ENCODE measurements at places on chromosomes 7 and 10.

DNA sequence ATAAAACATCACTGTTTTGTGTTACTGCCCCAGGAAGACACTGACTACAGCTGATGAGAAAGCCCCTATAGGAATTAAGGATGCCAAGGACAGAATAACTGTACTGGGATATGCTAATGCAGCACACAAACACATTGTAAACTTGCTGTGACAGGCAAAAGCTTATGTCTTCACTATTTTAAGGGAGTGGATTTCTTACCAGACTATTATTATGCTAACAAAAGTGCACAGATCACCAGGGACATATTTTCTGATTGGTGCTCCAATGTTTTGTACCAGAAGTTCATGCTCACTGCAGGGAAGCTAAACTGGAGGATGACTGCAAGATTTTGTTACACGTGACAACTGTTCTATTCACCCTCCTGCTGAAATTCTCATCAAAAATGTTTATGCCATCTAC is 48.1 kb upstream of the PTPN12 start:
- no peak for DNase-seq

DNA sequence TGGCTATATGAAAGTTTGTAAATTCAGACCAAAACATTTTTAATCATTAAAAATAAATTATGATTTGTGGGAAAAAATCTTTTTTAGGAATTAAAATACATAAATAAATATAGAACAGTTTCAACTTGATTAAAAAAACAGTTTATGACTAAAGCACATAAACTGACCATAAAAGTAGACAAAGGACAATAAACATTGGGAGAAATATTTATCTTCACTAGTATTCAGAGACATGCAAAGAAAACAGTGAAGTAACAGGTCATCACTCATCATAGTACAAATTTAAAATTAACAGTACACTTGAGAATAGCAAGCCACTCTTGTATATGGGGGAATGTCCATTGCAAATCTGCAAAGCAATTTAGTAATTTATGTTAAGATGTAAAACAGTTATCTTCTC is 28.0 kb upstream of the CELF2 start:
- DNase-seq: no peak

- DNase-seq: no peak
Observed at GRCh38 chr7:26298472-26299058, 6.9 kb downstream of the SNX10 start.

- no peak for DNase-seq
Observed at GRCh38 chr10:114429581-114430335, 25.5 kb upstream of the AFAP1L2 start.

- DNase-seq: no peak
Observed at GRCh38 chr7:1114505-1114904, 26.6 kb downstream of the GPER1 start.

DNA sequence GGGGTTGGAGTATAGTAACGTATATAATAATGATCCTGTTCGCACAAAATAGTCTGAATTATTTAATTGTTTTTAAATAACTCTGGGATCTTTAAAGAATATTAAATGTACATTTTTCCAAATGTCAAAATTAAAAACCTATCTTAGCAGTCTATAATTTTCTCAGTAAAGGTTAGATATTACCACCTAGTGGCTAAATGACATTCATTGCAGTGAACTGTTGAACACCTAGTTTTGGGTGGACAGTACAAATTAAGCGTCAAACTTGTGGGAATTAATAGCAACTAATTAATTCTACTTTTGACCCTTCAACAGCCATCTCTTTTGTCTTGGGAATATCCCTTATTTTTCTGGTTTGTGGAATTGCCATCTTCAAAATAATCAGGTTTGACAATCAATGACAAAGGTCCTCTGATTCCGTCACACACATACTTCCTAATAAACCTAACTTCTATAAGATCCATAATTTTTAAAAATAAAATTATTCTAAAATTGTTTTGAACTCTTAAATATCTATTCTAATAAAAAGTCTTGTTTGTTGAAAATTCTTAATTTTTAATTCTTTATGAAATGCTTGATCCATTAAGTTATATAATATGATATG is 165.7 kb downstream of the SEMA3D start:
- no peak for DNase-seq

- no peak for DNase-seq
Observed at GRCh38 chr7:131040467-131040932, 287.2 kb upstream of the MKLN1 start.

GRCh38 chr10:84308481-84309304 is 19.7 kb upstream of the CCSER2 start:
- no peak for DNase-seq

DNA sequence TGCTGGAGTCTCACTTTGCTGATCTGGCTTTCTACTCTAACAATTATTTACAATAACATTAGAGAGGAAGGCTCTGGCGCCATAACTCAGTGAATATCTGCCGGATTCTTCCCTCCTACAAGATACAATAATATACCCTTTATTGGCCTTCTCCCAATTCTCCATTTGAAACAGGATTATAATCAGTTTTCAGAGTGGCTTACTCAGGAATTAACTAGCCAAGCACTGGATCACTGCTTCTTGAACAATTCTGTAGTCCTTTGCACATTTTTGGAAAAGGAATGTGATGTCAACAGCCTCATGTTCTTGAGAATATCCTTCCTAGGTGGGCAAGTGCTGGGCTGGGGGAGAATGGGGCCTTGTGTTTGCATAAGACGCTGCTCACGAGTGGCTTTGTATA is 125.9 kb downstream of the HIPK2 start:
- no peak for DNase-seq

GRCh38 chr7:127322351-127322750 is 69.6 kb upstream of the GRM8 start:
- no peak for DNase-seq

GRCh38 chr10:81502677-81503359 is 372.2 kb upstream of the NRG3 start:
- no peak for DNase-seq

DNA sequence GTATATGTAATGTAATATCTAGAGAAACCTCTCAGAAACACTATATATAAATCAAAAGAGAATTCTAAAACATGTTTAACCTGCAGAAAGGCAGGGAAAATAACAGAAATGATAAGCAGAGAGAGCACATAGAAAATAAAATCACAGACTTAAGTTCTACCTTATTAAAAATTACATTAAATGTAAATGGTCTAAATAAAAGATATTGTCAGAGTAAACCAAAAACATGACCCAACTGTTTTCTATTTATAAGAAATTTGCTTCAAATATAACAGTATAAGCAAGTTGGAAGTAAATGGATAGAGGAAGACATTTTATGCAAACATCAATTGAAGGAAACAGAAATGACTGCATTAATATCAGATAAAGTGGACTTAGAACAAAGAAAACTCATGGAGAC is 43.4 kb downstream of the HECTD2 start:
- no peak for DNase-seq

- peak; percentile 49 for DNase-seq
Observed at GRCh38 chr10:24642921-24643678, 80.6 kb downstream of the ARHGAP21 start.

DNA sequence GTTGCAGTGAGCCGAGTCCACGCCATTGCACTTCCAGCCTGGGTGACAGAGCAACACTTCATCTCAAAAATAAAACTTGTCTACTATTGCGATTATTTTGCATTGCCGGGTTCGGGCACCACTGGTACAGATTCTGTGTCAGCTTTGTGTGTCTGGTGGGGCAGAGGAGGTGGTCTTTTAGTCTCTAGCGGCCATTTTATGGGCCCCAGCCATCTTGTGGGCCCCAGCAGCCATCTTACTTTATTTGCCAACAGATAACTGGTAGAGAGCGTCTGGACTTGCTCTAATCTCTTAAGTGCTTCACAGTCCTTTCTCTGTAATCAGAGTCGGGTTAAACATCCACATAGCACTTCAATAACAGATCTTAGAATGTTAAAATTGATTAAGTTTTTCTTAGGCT is 4.9 kb downstream of the BUD23 start:
- DNase-seq: no peak

- DNase-seq: peak; percentile 92
Observed at GRCh38 chr7:130891254-130892094, 157.5 kb upstream of the KLF14 start.

DNA sequence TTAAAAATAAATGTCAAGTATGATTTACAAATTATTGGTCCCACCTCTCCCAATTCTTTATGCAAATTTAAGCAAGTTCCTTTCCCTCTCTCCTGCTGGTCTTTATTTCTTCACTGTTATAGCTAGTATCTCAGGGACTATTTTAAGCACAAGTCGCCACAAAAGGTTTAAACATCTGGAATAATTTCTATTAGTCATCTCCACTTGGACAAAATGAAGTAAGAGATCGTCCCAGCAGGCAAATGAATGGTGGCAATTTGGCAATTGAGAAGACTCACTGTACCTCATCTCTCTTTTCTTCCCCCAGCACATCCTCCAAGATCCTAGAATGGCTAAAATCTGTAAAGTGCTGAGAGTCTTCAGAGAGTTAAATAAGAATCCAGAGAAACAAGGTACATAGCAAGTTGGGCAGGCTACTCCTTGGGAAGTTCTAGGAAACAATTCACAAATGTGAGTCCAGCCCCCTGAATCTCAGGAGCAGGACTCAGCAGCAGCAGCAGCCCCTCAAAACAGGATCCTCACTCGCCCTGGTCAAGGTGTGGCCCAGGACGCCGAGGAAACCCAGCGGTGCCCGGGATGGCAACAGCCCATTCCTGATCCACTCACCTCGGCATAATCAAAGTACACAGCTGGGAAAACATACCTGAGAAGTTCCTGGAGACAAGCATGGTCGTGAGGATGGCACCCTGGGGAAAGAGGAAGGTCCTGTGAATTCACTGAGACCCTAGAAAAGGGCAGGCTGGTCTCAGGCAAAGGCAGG is 30.3 kb upstream of the NDST2 start:
- peak; percentile 38 for DNase-seq

DNA sequence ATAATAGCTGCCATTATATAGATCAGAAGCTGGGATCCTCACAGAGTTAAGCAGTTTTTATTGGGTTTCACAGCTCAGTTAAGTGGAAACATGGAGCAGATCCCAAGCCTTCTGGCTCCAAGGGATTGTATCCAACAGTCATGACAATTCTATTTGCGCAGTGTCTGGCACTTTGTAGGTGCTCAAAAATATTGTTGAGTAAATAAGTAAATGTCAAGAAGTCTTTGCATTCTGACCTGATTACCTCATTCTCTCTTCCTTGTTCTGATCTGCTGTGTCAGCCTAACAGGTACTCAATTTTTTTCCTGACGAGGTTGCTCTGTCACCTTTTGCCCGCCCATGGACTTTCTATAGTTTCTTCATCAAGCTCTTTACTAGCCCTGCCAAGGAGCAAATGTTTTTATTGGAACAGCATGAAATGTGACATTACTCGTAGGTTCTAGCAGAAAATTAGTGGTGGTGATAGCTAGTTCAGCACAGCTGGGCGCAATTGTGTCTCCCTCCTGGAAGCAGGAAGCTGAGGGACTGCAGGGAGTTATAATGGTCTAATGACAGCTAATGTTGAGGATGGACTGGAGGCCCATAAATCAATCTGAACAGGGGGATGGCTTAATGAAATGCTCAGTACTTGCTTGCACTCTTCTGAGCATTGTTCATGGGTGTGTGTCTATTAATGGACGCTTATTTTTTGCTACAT is 680.2 kb downstream of the CCSER2 start:
- DNase-seq: no peak

DNA sequence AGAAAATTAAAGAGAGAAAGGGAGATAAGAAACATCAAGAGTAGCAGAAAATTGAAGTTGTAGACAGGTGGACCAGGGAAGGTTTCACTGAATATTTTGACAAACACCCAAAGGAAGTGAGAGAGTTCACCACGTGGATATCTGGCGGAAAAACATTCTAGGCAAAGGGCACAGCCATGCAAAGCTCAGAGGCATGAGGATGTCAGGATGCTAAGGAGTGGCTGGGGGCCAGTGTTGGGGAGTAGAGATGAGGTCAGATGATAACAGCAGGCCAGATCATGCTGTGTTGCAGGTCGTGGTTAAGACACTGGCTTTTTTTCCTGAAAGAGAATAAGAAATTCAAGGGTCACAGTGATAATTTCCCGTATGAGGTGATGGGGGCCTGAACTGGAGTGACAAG is 181.9 kb downstream of the DGKI start:
- DNase-seq: no peak

- no peak for DNase-seq
Observed at GRCh38 chr7:141076377-141076776, 2.5 kb downstream of the TMEM178B start.

DNA sequence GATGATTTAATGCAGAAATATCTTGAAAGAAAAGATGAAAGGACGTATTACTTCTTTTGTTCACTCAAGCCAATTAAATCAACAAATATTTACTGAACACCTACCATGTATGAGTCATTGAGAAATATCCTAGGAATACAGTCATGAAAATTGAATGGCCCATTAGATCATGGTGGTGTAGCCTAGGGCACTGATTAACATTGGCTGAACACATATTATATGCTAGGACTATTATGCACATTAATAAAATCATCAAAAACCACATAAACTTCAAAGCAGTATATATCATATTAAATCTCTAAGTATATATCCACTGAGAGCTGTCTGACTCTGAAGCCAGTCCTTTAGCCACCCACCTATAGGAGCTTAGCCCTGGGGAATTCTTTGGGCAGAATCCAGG is 41.8 kb downstream of the FAM204A start:
- no peak for DNase-seq

- no peak for DNase-seq
Observed at GRCh38 chr10:101292194-101293006, 61.6 kb upstream of the BTRC start.

GRCh38 chr7:14209896-14210484 is 220.5 kb upstream of the ETV1 start:
- no peak for DNase-seq

DNA sequence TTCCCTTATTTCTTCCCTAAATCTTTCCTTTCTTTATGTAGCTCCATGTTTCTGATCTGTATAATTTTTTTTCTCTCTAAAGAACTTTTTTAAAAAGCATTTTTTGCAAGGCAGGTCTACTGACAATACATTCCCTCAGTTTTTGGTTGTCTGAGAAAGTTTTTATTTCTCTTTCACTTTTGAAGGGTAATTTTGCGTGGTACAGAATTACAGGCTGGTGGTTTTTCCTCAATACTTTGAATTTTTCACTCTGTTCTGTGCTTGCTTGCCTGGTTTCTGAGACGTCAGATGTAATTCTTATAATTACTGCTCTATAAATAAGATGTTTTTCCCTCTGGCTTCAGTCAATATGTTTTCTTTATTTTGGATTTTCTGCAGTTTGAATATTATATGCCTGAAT is 205.4 kb upstream of the VSTM2A start:
- no peak for DNase-seq

GRCh38 chr10:70462349-70462984 is 16.1 kb upstream of the PALD1 start:
- DNase-seq: no peak

GRCh38 chr7:94374721-94375566 is 19.8 kb upstream of the COL1A2 start:
- peak; percentile 91 for DNase-seq

GRCh38 chr10:79243181-79244067 is 103.8 kb upstream of the PPIF start:
- no peak for DNase-seq

GRCh38 chr10:13690281-13690825 is 103.6 kb downstream of the PRPF18 start:
- DNase-seq: no peak

- no peak for DNase-seq
Observed at GRCh38 chr7:92777993-92778392, 58.4 kb downstream of the CDK6 start.

- DNase-seq: no peak
Observed at GRCh38 chr7:102456327-102456726, 8.3 kb downstream of the ALKBH4 start.

Measured in GM04504 (cell line).